ENCODE measurements at places on chromosomes 12 and 14.

GRCh38 chr14:69153873-69154270, 953 bp upstream of the DCAF5 start:
- DNase-seq: no peak

- no peak for DNase-seq
Measured at GRCh38 chr12:118332511-118332910, 40.2 kb downstream of the TAOK3 start.

DNA sequence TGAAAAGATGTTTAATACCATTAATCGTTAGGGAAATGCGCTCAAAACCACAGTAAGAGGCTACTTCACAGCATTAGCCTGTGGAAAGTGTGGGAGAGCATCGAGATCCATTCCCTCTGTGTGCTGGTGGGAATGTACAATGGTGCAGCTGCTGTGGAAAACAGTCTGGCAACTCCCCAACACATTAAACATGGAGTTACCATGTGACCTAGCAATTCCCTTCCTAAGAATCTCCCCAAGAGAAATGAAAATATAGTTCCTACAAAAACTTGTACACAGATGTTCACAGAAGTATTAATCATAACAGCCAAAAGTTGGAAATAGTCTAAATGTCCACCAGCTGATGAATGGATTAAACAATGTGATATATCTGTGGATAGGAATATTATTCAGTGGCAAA, 23.8 kb downstream of the MLXIP start:
- no peak for DNase-seq

DNA sequence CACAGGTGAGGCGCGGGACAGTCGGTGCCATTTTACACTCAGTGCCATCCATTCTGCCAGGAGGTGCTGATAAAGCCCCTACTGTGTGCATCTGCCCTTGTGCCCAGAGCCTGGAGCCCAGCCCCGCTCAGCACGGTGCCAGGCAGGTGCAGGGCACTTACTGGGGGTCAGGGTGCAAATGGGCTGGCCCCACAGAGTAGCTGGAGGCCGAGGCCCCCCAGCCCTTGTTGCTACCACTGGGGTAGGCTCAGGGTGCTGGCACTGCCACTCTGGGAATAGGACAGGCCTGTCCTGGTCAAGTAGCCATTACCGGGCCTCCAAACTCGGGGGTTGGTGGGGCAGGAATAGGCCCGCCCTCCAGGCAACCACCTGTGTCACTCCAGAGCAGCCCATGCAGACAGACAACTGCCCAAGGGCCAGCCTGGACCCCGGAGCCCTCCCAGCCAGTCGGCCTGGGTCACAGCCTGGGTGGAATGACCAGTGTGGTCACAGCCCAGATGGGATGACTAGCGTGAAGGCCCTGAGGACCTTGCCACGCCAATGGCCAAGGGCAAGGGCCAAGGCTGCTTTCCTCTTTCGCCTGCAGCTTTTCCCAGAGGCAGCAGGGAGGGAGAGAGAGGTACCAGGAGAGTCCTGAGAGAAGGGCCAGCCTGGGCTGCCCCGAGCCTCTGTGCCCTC, 3.0 kb downstream of the INF2 start:
- DNase-seq: no peak

- peak; percentile 95 for DNase-seq
Measured at GRCh38 chr12:75814851-75815754, 216.5 kb downstream of the PHLDA1 start.

DNA sequence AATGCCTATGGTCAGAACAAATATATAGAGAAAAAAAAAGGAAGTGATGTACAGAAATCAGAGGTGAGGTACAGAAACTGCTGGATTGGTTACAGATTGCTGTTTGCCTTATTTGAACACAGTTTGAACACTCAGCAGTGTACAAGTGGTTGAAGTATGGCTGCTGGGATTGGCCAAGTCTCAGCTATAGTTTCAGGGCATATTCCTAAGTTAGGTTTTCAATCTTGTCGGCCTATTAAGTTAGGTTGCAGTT, 146.4 kb downstream of the LLPH start:
- DNase-seq: no peak

- DNase-seq: no peak
Measured at GRCh38 chr12:88844426-88844825, 264.2 kb upstream of the KITLG start.

DNA sequence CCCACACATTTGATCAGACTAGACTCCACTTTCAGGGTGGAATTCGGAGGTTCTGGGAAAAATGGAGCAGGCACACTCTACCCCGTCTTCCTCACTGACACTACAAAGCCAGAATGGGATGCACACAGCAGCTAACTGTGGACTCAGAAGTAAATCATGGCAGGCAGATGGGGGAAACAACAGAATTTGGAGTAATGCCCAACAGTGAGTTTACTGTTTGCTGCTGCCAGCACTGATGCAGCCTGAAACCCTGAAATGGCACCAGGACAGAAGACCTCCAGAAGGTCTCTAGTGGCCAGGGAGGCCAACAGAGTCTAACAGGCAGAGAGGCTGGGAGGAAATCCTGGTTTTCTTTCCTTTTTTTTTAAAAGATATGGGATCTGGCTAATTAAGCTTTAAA, 24.6 kb downstream of the KCTD10 start:
- DNase-seq: no peak

GRCh38 chr14:62001963-62002362, 239.7 kb downstream of the SNAPC1 start:
- DNase-seq: no peak

DNA sequence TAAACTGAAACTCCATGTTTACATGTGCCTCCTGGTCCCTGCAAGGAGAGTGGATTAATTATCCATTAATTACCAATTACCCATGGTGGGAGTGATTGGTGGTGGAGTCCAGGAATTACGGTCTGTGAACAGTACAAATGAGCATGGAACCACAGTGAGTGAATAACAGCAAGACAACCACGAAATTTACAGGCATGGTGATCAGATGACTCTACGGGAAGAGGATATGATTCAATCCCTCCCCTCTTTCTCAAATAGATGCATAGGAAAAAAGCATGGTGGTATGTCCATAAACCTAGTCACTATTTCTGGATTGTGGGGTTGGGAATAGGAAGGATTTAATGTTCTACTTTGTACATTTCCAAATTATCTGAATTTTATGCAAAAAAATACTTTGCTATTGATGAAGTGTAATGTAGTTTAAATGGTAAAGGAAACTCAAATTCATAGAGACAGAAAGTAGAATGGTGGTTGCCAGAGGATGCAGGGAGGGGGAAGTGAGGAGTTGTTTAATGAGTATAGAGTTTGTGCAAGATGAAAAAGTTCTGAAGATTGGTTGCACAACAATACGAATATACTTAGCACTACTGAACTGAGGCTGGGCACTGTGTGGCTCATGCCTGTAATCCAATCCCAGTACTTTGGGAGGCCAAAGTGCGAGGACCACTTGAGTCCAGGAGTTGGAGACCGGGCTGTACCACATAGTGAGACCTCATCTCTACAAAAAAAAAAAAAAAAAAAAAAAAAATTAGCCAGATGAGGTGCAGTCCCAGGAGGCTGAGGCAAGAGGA, 41.2 kb upstream of the C12orf75 start:
- DNase-seq: no peak

- no peak for DNase-seq
Measured at GRCh38 chr12:72560003-72560769, 288.0 kb downstream of the TRHDE start.

DNA sequence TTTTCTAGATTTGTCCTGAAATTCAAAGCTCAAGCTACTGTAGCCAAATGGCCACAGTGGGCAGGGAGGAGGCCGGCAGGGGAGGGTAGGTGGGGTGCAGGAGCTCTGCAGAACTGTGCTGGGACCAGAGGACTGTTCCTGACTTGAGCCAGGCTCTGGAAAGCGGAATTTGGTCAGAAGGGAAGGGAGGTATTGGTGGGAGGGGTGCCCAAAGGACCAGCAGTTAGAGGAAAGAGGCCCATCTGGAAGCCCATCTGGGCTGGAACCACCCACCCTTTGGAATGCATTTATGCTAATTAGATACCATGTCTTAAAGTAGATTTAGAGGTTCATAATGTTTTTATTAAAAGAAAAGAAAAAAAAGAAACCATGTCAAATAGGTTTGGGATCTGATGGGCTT, 24.5 kb upstream of the JPH4 start:
- no peak for DNase-seq

DNA sequence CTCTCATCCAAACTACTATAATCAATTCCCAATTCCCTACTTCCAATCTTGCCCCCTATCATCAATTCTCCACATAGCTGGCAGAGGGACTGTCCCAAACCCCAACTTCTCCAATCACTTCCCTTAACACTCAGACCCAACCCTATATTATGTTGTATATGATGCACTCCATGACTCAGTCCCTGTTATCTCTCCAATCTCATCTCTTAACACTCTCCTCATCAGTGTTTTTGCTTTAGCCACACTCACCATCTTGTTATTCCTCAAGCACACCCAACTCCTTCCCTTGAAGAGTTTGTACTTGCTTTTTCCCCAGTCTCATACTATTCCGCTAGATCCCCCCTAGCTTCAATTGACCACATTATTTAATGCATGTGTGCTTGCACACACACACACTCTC, 4.9 kb downstream of the RHOJ start:
- no peak for DNase-seq

- no peak for DNase-seq
Measured at GRCh38 chr14:91229743-91230200, 14.7 kb downstream of the GPR68 start.

DNA sequence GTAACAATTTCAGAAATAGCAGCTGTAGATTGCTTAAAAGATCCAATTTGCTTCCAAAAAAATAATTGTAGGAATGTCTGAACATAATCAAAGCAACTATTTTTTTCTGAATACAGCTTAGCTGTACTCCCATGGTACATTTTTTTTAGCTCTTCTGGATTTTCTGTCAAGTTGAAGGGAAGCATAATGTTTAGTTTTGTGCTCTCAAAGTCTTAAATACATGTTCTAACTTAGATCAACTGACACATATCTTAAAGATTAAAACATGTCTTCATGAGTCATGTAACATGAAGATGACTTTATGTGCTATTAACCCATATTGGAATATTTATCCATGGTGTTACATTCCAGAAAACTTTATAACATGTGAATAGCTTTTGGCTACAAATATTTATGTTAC, 255.7 kb downstream of the BTG1 start:
- no peak for DNase-seq

GRCh38 chr14:97633131-97633738, 836.1 kb downstream of the VRK1 start:
- no peak for DNase-seq

GRCh38 chr12:119780786-119781434, 96.2 kb downstream of the CIT start:
- no peak for DNase-seq

- DNase-seq: no peak
Measured at GRCh38 chr12:100574187-100575074, 947 bp downstream of the GAS2L3 start.

DNA sequence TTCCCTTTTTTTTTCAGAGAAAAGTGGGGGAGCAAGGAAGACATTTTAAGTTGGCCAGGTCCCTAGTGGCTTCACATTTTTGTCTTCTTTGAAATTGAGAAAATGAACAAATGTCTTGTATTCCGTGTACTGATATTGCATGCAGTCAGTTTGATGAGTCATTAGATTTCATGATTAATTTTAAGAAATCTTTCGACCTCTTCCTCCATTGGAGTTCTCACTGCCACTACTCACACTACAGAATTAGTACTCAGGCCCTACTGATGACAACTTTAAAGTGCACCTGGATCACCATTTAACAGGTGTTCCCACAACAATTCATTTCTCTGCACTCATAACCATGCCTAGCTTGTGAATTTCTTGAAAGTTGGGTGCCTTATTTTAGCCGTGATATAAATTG, 50.5 kb downstream of the SAMD4A start:
- DNase-seq: no peak

- no peak for DNase-seq
Measured at GRCh38 chr14:99173086-99173485, 98.9 kb downstream of the BCL11B start.

- DNase-seq: no peak
Measured at GRCh38 chr14:33768458-33768830, 182.4 kb downstream of the EGLN3 start.

GRCh38 chr12:22670762-22671161, 45.8 kb downstream of the ETNK1 start:
- no peak for DNase-seq

GRCh38 chr12:99390707-99391106, 256.8 kb upstream of the GARIN6 start:
- no peak for DNase-seq

DNA sequence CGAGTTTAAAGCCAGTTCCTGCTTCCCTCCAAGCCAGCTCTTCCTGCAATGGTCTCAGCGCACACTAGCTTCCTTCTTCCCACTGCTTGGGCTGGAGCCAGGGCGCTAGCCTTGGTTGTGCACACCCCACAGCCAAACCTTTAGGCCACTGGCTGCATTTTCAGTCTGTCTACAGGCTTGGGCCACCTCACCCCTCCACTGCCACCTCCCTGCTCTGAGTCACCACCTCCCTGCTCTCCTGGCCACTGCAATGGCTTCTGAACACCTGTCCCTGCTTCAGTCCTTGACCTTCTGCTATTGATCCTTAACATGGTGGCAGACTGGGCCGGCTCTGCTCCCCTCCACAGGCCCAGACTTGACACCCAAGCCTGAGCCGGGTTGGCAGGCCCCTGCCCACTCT, 151.1 kb downstream of the RBM19 start:
- DNase-seq: no peak

DNA sequence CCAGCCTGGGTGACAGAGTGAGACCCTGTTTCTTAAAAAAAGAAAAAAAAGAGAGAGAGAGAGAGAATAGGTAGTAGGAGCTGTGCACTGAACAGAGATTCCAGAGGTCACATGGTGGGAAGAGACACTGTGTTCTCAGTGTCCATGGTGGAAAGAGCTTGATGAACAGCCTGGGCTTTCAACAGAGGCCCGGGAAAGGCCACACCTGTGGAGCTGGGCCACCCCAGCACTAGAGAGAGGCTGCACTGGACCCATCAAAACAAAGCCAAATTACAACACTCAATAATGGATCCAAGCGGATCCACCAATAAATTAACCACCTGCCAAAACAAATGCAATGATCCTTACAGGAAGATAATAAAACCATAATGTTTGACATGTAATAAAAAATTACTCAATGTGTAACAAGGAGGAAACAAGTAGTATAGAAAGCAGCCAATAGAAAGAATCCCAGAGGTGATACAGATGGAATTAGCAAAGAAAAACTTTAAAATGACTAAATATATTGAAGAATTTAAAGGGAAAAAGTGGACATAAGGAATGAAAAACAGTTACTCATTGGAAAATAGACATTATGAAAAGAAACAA, 44.8 kb upstream of the BCL2L14 start:
- no peak for DNase-seq

DNA sequence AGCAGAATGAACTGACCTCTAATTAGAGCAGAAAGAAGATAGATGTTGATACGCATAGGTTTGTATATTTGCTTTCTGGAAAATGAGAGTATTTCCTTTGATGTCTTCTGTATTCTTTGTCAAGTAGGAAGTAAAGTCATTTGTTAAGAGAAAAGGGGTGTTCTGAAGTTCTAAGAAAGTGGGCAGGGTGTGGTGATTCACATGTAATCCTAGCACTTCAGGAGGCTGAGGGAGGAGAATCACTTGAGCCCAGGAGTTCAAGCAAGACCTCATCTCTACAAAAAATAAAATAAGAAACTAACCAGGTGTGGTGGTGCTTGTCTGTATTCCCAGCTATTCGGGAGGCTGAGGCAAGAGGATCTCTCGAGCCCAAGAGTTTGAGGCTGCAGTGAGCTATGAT, 2.8 kb downstream of the RHNO1 start:
- no peak for DNase-seq

- DNase-seq: no peak
Measured at GRCh38 chr12:77167801-77168200, 102.4 kb upstream of the E2F7 start.

Measured in AG09319 (cell line).